HCEC 1CT (cell line): ENCODE measurements at places on chromosomes 3 and 15.

DNA sequence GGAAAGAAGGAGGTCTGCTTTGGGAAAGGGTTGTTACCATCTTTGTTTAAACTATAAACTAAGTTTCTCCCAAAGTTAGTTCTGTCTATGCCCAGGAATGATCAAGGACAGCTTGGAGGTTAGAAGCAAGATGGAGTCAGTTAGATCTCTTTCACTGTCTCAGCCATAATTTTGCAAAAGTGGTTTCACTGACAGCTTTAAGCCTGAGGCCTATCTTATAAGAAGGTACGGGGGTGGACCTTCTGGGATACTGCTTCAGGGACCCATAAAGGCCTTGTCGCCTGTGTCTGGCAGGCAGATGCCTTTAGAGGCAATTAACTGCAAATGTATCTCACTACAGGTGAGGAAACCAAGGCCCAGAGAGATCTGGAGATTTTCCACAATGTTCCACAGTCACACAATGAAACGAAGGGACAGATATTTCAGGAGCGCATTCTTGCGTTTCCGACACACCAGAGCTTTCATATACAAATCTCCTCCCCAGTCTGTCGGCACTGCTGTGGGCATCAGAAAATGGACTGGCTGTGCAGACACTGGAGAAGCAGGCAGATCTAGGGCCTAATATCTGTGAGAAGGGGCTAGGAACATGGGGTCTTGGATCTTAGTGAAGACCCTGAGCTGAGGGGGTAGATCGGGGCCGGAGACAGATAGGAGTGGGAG is 169.5 kb upstream of the SMAD3 start:
- no peak for DNase-seq

DNA sequence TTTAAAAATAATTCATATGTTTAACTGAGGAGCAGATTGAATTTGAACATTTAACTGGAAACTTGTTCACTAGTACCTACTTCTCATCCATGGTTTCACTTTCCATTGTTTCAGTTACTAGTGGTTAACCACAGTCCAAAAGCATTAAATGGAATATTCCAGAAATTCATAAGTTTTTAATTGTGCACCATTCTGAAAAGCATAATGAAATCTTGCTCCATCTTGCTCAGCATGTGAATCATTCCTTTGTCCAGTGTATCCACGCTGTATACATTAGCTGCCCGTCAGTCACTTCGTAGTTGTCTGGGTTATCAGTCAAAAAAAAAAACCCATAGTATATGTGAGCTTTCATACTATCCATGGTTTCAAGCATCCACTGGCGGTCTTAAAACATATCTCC is 217.6 kb downstream of the TPRG1 start:
- no peak for DNase-seq

DNA sequence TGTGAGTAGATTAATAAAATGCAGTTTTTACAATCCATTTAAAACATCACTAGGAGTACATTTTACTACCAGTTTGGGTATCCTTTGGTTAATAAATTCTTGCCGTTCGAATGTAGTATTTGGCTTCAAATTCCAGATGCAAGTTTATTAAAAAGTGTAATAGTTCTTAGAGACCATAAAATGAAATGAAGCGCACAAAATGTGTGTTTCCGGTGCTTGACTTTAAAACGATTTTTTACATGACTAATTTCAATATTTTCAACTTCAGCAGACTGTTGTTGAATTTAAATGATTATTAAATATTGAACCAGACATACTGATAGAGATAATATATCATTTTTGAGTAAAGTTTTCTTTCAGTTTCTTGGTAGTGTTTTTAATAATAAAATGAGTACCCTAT is 138.4 kb upstream of the NAALADL2 start:
- no peak for DNase-seq

DNA sequence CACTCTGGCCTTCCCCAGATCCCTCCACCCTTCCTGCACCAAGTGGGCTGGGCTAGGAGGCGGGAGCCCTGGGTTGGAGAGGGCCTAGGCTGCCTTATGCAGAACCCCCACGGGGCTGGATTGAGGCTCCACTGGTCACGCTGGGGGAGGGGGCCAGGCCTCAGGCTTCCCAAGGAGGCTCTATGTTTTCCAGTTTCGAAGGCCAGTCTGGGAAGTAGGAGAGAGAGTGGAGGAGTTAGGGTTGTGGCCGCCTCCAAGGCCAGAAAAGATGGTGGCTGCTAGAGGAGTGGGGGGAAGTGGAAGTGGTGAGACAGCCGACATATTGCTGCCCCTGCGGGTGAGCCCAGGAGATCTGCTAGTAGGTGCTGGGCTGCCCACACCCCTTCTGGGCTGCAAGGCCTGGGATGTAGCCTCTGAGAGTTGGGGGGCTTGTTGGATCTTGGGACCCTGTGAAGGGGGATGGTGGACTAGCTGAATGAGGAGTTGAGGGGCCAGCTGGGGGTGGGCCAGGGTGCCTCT is 1.2 kb downstream of the GNAI2 start:
- DNase-seq = peak; percentile 45

DNA sequence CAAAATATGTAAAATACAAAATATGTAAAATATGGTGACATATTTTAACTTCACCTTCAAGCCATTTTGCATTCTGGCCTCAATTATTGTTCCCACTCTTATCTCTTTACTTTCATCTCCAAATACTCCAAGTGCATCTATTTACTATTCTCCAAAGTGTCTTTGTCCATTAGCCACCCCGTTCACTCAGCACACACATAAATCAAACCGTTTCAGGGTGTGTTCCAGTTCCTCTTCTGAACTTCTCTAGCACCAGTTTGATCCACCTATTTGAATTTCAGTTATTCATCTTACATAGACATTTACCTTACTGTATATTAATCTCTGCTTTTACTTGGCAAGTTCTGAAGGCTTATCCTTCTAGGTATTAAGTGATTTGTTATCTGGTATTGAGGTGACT is 45.1 kb downstream of the SGO1 start:
- no peak for DNase-seq

GRCh38 chr3:153599685-153600084 is 437.7 kb downstream of the RAP2B start:
- no peak for DNase-seq

- peak; percentile 96 for DNase-seq
Measured at GRCh38 chr15:69760890-69761568, 308.4 kb downstream of the RPLP1 start.

DNA sequence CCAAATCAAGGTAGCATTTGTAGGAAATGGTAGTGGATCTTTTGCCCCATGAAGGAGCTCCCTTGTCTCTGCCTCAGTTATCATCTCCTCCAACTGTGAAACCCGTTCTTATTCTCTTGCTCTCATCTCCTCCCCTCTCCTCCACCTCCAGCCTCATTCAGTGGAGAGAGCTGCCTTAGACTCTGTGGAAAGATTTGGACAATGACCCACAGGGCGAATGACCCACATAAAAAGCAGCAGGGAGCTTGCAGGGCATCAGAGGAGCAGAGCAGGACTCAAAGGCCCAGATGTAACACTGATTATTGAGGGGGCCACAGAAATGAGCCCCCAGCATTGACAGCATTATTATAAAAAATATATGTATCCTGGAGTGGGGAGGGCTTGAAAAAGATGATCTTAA is 641.1 kb upstream of the CFAP20DC start:
- no peak for DNase-seq

GRCh38 chr3:190357468-190357867 is 30.5 kb upstream of the CLDN16 start:
- no peak for DNase-seq

DNA sequence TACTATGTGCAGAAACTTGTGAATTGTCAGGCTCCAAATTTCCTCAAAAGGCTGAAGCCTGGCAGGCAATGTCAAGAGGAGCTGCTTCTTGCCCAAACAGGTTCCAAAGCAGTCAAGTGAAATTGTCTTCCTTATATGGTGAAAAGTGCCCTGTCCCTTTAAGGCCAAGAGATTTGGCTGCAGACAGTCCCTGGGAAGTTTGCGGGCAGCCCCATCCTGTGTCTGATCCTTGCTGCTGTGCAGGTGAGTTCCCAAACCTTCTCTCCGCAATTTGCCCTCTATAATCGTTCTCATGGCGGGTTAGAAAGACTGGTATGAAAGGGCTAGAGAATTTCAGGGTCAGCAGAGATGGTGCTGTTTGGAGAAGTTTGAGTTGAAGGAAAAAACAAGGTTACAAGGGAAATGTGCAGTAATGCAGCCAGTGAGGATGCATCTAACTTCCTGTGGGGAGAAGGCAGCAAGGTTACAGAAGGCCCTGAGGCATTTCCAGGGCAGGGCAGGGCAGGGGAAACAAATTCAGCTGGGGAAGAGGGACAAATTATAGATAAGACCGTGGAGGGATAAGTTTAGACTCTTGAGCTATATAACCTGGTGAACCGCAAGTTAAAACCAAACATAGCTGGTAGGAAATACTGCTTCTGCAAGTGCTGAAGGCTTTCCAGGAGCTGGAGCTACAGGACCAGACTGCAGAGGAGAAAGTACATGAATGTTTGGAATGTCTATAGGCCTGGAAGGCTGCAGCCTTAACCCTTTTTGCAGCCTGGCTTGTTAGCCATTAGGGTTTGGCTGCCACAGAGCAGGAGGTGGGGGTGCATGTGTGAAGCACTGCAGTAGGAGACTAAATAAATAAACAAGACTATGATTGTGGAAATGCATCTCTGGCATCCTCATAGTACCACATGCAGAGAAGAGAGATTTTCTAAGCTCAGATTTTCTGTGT is 256.2 kb upstream of the IL12A start:
- peak; percentile 84 for DNase-seq

- DNase-seq = no peak
Measured at GRCh38 chr15:47715856-47716445, 1.4 kb upstream of the SEMA6D start.

- no peak for DNase-seq
Measured at GRCh38 chr15:31280046-31280830, 46.4 kb upstream of the KLF13 start.

GRCh38 chr3:46245146-46245545 is 2.9 kb downstream of the CCR3 start:
- DNase-seq = no peak

DNA sequence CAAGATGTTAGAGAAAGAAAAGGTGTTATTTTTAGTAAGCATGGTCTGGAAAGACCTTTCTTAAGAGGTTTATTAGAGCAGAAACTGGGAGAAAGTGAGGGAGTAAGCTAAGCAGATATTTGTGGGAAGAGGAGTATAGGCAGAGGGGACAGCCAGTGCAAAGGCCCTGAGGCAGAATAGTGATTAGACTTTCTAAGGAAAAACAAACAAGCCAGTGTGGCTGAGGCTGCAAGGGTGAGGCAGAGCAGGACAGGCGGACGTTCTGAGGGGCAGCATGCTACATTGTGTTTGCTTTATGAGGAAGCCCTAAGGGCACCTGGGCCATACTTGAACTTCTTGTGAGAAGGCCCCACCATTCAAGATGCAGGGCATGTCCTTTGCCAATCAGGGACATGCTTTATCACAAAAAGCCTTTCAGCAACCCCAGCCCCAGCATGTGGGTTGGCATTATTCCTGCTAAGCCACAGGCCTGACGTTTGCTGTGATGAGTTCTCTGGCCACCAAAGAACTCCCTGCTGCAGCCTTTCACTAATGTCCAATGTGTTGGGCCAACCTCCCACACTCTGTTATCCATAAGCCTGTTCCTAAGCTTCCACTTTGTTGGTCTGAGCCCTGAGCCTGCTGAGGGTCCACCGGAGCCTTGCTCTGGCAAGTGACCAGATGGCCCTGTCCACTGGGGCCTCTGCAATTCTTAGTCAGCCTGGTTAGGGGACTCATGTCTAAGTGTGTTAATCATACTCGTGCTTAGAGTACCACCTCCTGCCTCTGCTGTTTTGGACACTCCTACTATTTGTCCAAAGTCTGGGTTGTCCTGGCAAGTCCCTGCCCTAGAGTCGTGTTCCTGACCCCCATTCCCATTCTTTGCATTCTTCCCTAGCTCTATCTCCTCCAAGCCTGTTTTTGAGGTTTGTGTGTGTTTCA is 209.9 kb upstream of the CTNNB1 start:
- no peak for DNase-seq

GRCh38 chr15:80709542-80709941 is 14.4 kb downstream of the ABHD17C start:
- no peak for DNase-seq

GRCh38 chr3:39154280-39155021 is 1.1 kb upstream of the CSRNP1 start:
- DNase-seq = peak; percentile 33

DNA sequence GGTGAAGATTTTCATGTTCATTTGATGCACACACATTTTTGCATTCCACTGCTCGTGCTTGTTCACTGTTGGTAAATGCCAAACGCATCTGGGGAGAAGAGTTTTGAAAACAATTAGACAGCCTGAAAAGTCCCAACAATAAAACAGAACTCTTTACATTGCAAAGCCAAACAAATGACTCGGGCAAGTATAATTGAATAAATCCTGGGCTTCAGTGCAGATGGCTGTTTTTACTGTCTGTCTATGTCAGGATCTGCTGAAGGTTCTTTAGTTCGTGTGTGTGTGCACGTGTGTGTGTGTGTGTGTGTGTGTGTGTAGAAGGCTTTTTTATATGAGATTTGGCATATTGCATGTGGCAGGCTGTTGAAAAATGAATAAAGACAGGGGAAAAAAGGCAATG is 277.5 kb upstream of the CDIN1 start:
- no peak for DNase-seq

DNA sequence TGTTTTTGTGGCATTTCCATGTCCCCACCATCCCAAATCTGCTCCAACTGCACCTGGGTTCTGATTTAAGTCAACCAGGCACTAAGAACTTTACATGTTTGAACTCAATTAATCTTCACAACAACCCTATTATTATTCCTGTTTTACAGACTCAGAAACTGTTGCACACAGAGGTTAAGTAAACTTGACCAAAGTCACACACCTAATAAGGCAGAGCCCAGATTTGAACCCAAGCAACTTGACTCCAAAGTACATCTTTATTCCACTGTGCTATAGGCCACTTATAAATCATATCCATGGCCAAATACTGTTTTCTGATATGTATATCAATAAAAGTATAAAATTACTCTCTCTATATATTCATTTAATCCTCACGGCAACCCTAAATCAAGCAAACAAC is 16.4 kb downstream of the TM4SF18 start:
- DNase-seq = no peak

DNA sequence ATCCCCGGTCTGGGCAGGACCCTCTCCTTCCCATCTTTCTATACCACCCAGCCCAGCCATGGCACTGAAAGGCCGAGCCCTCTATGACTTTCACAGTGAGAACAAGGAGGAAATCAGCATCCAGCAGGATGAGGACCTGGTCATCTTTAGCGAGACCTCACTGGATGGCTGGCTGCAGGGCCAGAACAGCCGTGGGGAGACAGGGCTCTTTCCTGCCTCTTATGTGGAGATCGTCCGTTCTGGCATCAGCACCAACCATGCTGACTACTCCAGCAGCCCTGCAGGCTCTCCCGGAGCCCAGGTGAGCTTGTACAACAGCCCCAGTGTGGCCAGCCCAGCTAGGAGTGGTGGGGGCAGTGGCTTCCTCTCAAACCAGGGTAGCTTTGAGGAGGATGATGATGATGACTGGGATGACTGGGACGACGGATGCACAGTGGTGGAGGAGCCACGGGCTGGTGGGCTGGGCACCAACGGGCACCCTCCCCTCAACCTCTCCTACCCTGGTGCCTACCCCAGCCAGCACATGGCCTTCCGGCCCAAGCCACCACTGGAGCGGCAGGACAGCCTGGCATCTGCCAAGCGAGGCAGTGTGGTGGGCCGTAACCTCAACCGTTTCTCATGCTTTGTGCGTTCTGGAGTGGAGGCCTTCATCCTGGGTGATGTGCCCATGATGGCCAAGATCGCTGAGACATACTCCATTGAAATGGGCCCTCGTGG is 1.5 kb downstream of the SNX33 start:
- DNase-seq = no peak

- DNase-seq = no peak
Measured at GRCh38 chr3:194137506-194138474, 1.8 kb downstream of the HES1 start.

- DNase-seq = no peak
Measured at GRCh38 chr15:46413799-46414198, 779.0 kb downstream of the SQOR start.
